ENCODE measurements at places on chromosomes 7 and 10. TPM values are rescaled to one million over a fixed set of nuclear protein-coding genes. Genes with fewer than 3 reads are reported as not detected.

DNA sequence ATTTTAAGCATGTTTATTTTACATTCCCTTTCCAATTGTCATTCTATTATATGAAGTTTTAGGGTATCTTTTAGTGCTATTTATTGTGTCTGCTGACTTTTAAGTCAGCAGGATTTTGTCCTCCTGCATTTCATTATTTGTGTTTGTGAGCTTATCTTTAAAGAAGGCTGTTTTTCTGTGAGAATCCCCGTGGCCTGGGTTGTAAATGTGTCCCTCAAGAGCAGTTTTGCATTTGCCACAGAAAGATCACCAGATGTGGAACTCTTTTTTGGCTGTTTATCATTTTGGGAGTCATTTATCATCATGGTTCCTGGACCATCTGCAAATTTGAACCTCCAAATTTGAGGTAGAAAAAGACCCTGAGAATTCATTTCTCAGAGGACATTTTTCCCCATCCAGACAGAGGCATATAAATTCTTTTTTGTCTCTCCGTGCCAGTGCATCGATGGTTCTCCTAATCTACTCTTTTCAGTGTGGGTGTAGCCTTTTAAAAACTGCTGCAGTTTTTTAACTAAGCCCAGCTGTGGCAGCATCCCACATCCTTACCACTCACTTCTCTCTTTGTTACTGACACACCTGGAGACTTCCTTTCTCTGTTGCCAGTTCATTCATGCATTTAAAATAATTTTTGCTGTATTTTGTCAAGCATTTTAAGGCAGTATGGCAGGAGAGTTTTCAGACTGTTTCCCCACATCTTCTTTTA, 20.1 kb upstream of the MTURN start:
- no peak overlapping the region for H3K4me3 ChIP-seq
- no peaks in the 10 kb centered on the region for H3K27me3 ChIP-seq
- no peaks in the 10 kb centered on the region for H3K4me1 ChIP-seq
- no peak for DNase-seq

- no peak overlapping the region for H3K27ac ChIP-seq
- H3K27me3 ChIP-seq = peaks cover 52% of the 10 kb centered on the region
- no peak for DNase-seq
- H3K4me1 ChIP-seq = peaks cover 9% of the 10 kb centered on the region
- no peak overlapping the region for H3K4me3 ChIP-seq
Observed at GRCh38 chr10:116027355-116027754, 245.7 kb downstream of the GFRA1 start.

DNA sequence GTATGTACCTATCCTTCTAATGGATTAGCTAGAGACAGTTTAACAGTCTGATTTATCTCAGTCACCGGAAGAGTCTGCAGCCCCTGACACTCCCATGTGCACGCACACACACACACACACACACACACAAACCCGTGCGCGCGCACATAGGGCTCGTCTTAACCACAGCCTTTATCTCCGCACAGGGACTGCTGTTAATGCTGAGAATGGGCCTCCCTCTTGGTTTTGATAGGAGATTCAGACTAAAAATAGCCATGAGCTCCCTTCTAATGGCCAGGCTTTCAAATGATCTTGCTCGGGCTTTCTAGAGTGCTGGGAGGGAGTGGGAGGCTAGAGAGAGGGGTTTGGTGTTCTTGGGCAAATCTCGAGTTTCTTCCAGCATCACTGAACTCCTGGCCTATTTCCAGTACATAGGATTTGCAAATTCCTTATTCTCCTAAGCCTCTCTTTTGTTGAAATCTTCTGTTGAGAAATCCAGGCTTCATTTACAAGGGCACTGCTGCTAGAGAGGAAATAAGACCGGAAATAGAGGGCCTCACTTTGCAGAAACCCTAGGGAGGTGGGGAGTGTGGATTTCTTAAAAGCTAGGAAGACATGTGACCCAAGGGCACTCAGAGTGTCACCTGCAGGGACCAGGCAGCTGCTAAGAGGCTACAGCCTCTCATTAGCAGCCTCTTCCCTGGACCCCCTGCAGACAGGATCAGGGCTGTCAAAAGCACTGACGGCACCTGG, 2.4 kb downstream of the TMEM72 start:
- no peak for DNase-seq
- H3K27ac ChIP-seq = peak overlapping the region; percentile 1
- H3K4me3 ChIP-seq = no peak overlapping the region
- peaks cover 3% of the 10 kb centered on the region for H3K27me3 ChIP-seq
- peaks cover 7% of the 10 kb centered on the region for H3K36me3 ChIP-seq

- DNase-seq = no peak
- H3K27me3 ChIP-seq = no peaks in the 10 kb centered on the region
- H3K4me3 ChIP-seq = no peak overlapping the region
Observed at GRCh38 chr10:5800782-5801181, 12.5 kb downstream of the GDI2 start.

- H3K4me3 ChIP-seq = no peak overlapping the region
- H3K27me3 ChIP-seq = peaks cover 2% of the 10 kb centered on the region
- no peak for DNase-seq
- no peak overlapping the region for H3K27ac ChIP-seq
- no peaks in the 10 kb centered on the region for H3K36me3 ChIP-seq
Observed at GRCh38 chr10:124212702-124213101, 119.3 kb upstream of the CHST15 start.

GRCh38 chr10:22913474-22914092, 14.3 kb upstream of the ARMC3 start:
- H3K27ac ChIP-seq = no peak overlapping the region
- peaks cover 6% of the 10 kb centered on the region for H3K36me3 ChIP-seq
- no peak overlapping the region for H3K4me3 ChIP-seq
- DNase-seq = no peak
- no peaks in the 10 kb centered on the region for H3K27me3 ChIP-seq
- peaks cover 11% of the 10 kb centered on the region for H3K4me1 ChIP-seq

GRCh38 chr10:58158806-58159205, 108.9 kb downstream of the IPMK start:
- no peaks in the 10 kb centered on the region for H3K4me1 ChIP-seq
- H3K27me3 ChIP-seq = no peaks in the 10 kb centered on the region
- no peak for DNase-seq

DNA sequence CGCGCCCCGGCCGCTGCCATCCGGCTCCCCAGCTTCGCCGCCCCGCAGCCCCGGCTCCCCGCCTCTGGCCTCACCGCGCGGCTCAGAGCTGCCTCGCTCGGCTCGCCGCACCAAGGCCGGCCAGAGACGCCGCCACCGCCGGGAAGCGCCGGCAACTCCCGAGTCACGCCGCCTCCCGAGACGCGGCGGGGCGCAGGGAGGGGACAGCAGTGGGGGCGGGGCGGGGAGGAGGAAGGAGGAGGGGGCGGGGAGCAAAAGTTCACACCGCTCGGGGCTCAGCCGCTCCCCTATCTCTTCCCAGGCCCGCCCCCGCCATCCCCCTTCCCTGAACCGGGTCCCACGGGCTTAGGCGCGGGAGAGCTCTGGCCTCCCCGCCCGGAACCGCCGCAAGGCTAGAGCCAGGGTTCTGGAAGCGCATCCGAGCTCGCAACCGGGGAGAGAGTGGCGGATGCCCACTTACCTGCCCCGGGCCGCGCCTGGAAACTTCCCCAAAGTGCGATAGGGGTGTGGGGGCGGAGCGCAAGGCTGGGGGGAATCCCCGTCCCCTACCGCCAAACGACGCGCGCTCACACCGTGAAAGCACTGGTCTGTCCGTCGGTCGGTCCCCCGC, 1.0 kb downstream of the CHST15 start:
- peak; percentile 48 for DNase-seq
- no peak overlapping the region for H3K27ac ChIP-seq
- no peaks in the 10 kb centered on the region for H3K36me3 ChIP-seq
- H3K27me3 ChIP-seq = peaks cover 60% of the 10 kb centered on the region

DNA sequence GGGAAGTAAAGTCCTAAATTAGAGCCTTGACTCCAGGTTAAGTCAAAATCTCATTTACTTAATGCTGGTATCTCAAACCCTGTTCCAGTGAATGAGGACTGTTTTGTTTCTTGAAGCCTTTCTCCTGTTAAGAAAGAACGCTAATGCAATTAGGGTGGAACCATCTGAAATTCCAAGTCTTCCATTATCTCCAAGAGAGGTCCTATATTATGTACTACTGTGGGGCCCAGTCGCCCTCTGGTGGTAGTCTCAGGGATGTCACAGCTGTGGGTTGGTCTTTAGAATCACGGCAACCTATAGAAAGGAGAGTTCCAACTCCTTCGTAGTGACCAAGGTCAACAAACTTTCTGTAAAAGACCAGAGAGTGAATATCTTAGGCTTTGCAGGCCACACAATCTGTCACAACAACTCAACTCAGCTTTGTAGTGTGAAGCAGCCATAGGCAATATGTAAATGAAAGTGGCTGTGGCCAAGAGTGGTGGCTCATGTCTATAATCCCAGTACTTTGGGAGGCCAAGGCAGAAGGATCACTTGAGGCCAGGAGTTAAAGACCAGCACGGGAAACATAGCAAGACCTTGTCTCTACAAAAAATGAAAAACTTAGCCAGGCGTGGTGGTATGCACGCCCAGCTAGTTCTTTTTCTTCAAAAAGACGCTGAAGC, 9.3 kb downstream of the RPP38 start:
- DNase-seq = peak; percentile 54
- peaks cover 24% of the 10 kb centered on the region for H3K36me3 ChIP-seq
- peak overlapping the region; percentile 74 for H3K27ac ChIP-seq
- no peaks in the 10 kb centered on the region for H3K27me3 ChIP-seq
- no peak overlapping the region for H3K4me3 ChIP-seq
- H3K4me1 ChIP-seq = no peaks in the 10 kb centered on the region

- peaks cover 5% of the 10 kb centered on the region for H3K4me1 ChIP-seq
- H3K27me3 ChIP-seq = no peaks in the 10 kb centered on the region
- DNase-seq = no peak
- H3K36me3 ChIP-seq = peaks cover 5% of the 10 kb centered on the region
- no peak overlapping the region for H3K27ac ChIP-seq
Observed at GRCh38 chr10:24096281-24096680, 112.7 kb upstream of the KIAA1217 start.

DNA sequence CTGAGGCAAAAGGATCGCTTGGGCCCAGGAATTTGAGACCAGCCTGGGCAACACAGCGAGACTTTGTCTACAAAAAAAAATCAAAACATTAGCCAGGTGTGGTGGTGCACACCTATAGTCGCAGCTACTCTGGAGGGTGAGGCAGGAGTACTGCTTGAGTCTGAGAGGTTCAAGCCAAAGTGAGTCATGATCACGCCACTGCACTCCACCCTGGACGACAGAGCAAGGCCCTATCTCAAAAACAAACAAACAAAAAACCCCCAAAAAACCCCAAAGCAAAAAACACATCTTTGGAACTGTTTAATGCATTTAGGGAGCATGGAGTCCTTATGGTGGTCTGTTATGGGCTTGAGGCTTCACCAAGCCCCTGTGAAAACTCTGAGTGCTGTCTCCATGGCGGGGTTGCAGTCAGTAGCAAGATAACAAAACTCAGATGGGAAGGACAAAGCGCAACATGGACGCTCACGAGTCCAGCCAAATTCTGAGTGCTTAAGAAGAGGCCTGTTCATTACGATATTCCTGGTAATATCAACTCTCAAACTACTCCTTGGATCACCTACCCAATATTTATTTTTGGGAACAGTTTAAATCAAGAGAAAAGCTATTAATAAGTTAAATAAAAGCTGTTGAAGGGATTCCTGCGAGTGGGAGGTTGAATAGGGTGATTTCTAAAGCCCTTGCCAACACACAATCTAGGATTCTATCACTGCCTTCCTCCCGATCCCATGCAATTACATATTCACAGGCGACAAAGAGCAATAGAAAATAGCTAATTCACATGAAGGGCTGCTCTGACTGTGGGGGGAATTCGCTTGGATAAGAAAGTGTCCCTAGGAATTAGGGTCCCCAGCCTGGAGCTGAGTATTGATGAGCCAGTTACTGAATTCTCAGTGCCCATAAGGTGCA, 123.3 kb downstream of the HIPK2 start:
- H3K4me3 ChIP-seq = no peak overlapping the region
- H3K27ac ChIP-seq = peak overlapping the region; percentile 63
- H3K27me3 ChIP-seq = no peaks in the 10 kb centered on the region
- H3K36me3 ChIP-seq = peaks cover 8% of the 10 kb centered on the region
- DNase-seq = no peak

DNA sequence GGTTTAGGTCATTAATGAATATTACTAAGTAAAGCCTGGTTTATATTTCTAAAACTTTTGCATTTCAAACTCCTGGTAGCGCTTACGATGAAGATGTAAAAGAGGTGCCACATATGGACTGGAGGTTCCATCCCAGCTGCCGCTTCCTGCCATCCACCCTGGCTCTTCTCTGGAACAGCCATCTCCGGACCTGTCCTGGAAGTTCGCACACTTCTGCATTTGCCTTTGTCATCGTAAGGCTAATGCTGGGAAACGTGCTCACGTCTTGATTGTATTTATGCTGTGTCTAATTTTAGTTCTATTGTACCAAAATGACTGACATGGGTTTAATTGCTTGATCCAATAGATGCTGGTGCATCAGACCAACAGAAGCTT, 103.1 kb downstream of the HIPK2 start:
- DNase-seq = no peak
- peaks cover 54% of the 10 kb centered on the region for H3K4me1 ChIP-seq
- H3K27ac ChIP-seq = peak overlapping the region; percentile 27
- H3K27me3 ChIP-seq = no peaks in the 10 kb centered on the region
- H3K4me3 ChIP-seq = no peak overlapping the region
- H3K36me3 ChIP-seq = peaks cover 22% of the 10 kb centered on the region

- H3K4me3 ChIP-seq = no peak overlapping the region
- H3K36me3 ChIP-seq = no peaks in the 10 kb centered on the region
- H3K27ac ChIP-seq = no peak overlapping the region
- H3K4me1 ChIP-seq = no peaks in the 10 kb centered on the region
- peaks cover 11% of the 10 kb centered on the region for H3K27me3 ChIP-seq
- DNase-seq = no peak
Observed at GRCh38 chr7:141312828-141313521, 238.2 kb upstream of the AGK start.

GRCh38 chr7:16563281-16564022, 36.8 kb downstream of the LRRC72 start:
- H3K36me3 ChIP-seq = no peaks in the 10 kb centered on the region
- no peak for DNase-seq
- no peak overlapping the region for H3K4me3 ChIP-seq
- H3K27ac ChIP-seq = no peak overlapping the region
- no peaks in the 10 kb centered on the region for H3K27me3 ChIP-seq
- H3K4me1 ChIP-seq = peaks cover 4% of the 10 kb centered on the region

- no peak for DNase-seq
- no peak overlapping the region for H3K4me3 ChIP-seq
- H3K27ac ChIP-seq = no peak overlapping the region
- peaks cover 9% of the 10 kb centered on the region for H3K27me3 ChIP-seq
- peaks cover 13% of the 10 kb centered on the region for H3K4me1 ChIP-seq
Observed at GRCh38 chr7:148694631-148695030, 4.1 kb upstream of the CUL1 start.

- no peak for DNase-seq
- H3K27me3 ChIP-seq = no peaks in the 10 kb centered on the region
- peak overlapping the region; percentile 83 for H3K27ac ChIP-seq
- H3K4me1 ChIP-seq = peaks cover 38% of the 10 kb centered on the region
Observed at GRCh38 chr7:77687747-77688144, 8.5 kb upstream of the RSBN1L start.

Gene PON1
- total RNA-seq = 2.3 TPM

Gene SORBS1
- 30.7 TPM for total RNA-seq

Gene TDRD1
- not detected for total RNA-seq

Gene GRB10
- 58.4 TPM for total RNA-seq

Gene SERPINE1
- total RNA-seq = 0.11 TPM

Gene TBXAS1
- 12.5 TPM for total RNA-seq

Gene WIPF3
- 9.5 TPM for total RNA-seq

Gene IKZF1
- total RNA-seq = 0.36 TPM

Gene KCND2
- 12.7 TPM for total RNA-seq

Data from progenitor cell of endocrine pancreas (in vitro differentiated cells).